ENCODE measurements at places on chromosomes 6 and 20.
A peak's percentile ranks its signal among the peaks of the same experiment; 100 is the strongest.

- DNase-seq = no peak
Measured at GRCh38 chr6:153956808-153957207, 82.2 kb upstream of the OPRM1 start.

GRCh38 chr6:170243791-170244291 is 47.0 kb downstream of the DLL1 start:
- peak; percentile 56 for DNase-seq

- no peak for DNase-seq
Measured at GRCh38 chr6:137977814-137978213, 110.8 kb downstream of the TNFAIP3 start.

DNA sequence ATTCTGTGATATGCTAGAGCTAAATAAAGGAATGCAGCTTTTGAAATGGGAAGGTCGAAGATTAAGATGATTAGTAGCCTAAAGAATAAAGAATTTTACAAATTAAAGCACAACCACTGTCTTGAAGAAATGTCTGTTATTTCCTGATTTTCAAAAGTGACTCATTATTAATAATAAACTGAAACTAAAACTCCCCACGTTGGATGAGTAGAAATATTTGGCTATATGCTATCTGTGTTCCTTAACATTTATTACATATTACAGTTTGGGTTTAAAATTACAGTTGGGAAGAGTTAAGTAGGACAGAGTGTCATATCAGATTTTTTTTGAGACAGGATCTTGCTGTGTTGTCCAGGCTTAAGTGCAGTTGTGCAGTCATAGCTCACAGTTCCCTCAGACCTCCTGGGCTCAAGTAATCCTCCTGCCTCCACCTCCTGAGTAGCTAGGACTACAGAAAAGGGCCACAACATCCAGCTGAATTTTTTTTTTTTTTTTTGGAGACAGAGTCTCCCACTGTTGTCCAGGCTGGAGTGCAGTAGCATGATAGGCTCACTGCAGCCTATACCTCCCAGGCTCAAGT is 47.1 kb downstream of the AKIRIN2 start:
- DNase-seq = no peak

DNA sequence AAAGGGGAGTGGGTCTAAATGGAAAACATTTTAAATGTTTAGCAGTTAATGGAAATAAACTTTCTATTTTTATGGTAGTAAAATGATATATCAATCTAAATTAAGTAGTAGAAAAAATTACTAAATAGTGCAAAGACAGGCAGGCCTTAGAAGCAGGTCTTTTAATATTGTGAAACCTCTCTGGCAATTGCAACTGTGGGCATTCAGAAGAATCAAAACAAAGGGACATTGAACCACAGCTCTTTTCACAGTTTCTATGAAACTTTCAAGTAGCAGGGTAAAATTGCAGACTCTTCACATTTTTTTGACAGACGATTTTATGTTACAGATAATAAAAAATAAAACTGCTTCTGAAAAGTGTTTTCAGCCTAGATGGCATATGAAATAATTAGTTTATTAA is 533.7 kb downstream of the BCKDHB start:
- DNase-seq = no peak

GRCh38 chr20:34124469-34125249 is 12.6 kb upstream of the EIF2S2 start:
- no peak for DNase-seq

- DNase-seq = no peak
Measured at GRCh38 chr20:46775806-46776205, 66.4 kb downstream of the SLC2A10 start.

DNA sequence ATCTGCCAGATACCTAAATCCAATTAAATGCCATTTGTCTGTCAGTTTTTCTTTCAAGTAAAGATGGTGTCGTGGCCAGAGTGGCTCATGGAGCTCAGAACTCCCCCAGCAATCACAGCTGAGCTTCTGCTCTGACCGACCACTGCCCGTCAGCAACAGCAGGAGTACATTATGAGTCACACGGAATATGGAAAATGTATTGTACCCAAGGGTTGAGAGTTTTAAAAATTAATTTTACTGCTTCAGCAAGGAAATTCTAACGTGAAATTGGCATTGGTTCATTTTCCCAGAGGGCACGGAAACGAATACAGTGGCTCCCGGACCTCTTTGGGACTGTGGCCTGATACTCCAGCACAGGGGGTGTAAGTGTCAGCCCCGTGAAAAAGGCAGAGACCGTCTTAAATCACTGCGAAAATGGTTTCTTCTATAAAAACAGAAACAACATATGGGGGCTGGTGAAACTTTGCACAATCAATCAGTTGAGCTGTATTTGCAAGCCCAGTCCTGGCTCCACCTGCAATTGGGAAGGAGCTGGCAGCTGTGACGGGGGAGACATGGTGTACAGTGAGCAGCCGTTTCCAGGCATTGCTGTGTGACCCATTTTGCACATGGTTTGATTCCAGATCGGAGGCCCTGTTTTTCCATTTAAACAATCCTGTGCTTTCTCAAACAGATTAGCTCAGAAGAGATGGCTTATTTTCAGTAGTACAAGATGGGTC is 12.8 kb downstream of the NPEPL1 start:
- peak; percentile 15 for DNase-seq

- DNase-seq = no peak
Measured at GRCh38 chr6:43325876-43326275, 17.2 kb upstream of the CRIP3 start.

DNA sequence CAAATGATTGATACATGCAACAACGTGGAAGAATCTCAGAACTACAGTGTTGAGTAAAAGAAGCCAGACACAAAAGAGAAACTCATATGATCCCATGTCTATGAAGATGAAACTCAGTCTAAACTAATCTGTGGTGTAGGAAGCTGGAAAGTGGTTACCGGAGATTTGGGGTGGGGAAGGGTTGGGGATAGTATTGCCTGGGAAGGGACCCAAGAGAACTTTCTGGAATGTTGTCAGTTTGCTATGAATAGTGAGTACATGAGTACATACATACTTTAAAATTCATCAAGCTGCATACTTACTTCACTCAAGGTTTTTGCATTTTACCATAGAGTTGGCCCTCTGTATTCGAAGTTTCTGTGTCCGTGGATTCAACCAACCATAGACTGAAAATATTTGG is 106.0 kb downstream of the SAMD5 start:
- no peak for DNase-seq

GRCh38 chr20:24136659-24137246 is 148.2 kb upstream of the GGTLC1 start:
- no peak for DNase-seq

GRCh38 chr20:29756664-29757063 is 1500.8 kb upstream of the DEFB115 start:
- no peak for DNase-seq

- DNase-seq = no peak
Measured at GRCh38 chr6:15309611-15310283, 63.9 kb downstream of the JARID2 start.

DNA sequence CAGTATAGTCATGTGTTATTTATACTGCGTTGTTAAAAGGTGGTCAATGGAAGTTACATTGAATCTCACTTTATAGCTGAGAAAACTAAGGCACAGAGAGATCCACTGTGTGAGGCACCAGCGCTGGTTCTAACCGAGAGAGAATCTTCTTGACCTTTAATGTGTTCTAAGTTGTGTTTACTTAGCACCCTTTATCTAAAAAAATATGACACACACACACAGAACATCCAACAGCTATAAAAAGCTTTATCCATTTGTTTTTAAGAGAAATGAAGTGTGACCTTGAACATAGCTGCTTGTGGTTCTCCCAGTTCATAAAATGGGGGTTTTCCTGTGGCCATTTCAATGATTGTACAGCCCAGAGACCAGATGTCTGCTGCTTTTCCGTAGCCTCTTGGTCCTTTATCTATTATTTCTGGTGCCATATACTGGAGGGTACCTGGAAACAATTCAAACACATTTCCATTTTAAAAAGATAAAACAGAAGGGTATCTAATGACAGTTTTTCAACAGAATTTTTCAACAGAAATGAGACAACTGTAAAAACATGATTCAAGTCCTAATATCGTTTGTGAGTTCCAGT is 54.8 kb upstream of the MAP7 start:
- DNase-seq = no peak

- no peak for DNase-seq
Measured at GRCh38 chr6:29388533-29388932, 6.9 kb upstream of the OR12D2 start.

Data from head of caudate nucleus (tissue), 42 donors.